Dermis blood vessel endothelial cell (primary cell): ENCODE measurements at places on chromosomes 4 and X. TPM values are rescaled to one million over a fixed set of nuclear protein-coding genes. Genes with fewer than 3 reads are reported as not detected.

NBDY gene
- total RNA-seq, result 5.3 and 6.2 TPM in 2 replicates

ODAPH gene
- total RNA-seq, result not detected in 2 replicates

USP38 gene
- 44.1 and 44.3 TPM in 2 replicates for total RNA-seq

ADH7 gene
- total RNA-seq, result not detected in 2 replicates

DGKK gene
- not detected in 2 replicates for total RNA-seq

TIGD2 gene
- 3.7 and 5.7 TPM in 2 replicates for total RNA-seq

ZBTB49 gene
- total RNA-seq, result 4.0 and 4.1 TPM in 2 replicates

RAB40A gene
- total RNA-seq, result 0.05 TPM in 1 of 2 replicates, not detected in the other

GAGE2A gene
- not detected in 2 replicates for total RNA-seq

STAP1 gene
- not detected in 2 replicates for total RNA-seq

CMC4 gene
- 11.7 and 16.3 TPM in 2 replicates for total RNA-seq

C4orf17 gene
- total RNA-seq, result not detected in 2 replicates

ZNF185 gene
- total RNA-seq, result 5.3 and 15.5 TPM in 2 replicates

GYG2 gene
- total RNA-seq, result 0.23 and 0.68 TPM in 2 replicates

SPON2 gene
- 0.65 and 1.5 TPM in 2 replicates for total RNA-seq

TLR3 gene
- total RNA-seq, result 2.4 and 7.1 TPM in 2 replicates

SYP gene
- 0.14 and 0.34 TPM in 2 replicates for total RNA-seq

ING2 gene
- total RNA-seq, result 4.3 and 7.7 TPM in 2 replicates

COX7B2 gene
- not detected in 2 replicates for total RNA-seq

TBX22 gene
- total RNA-seq, result not detected in 2 replicates

GC gene
- total RNA-seq, result 0.05 TPM in 1 of 2 replicates, not detected in the other

PDGFC gene
- total RNA-seq, result 27.1 and 47.3 TPM in 2 replicates

VCX2 gene
- not detected in 2 replicates for total RNA-seq

F8A3 gene
- 1.7 and 2.7 TPM in 2 replicates for total RNA-seq

USP9X gene
- 94.6 and 183 TPM in 2 replicates for total RNA-seq

FRMD7 gene
- not detected in 2 replicates for total RNA-seq

RAB41 gene
- total RNA-seq, result not detected in 2 replicates

IQCM gene
- not detected in 2 replicates for total RNA-seq

SMR3A gene
- not detected in 2 replicates for total RNA-seq

P2RY10 gene
- total RNA-seq, result not detected in 2 replicates

TRAPPC2 gene
- total RNA-seq, result 11.9 and 17.9 TPM in 2 replicates

SPINK2 gene
- not detected in 2 replicates for total RNA-seq

CPE gene
- total RNA-seq, result 1.0 and 1.1 TPM in 2 replicates

LANCL3 gene
- 0.34 and 0.51 TPM in 2 replicates for total RNA-seq

GK gene
- 1.7 and 3.7 TPM in 2 replicates for total RNA-seq

MSMO1 gene
- 127 and 144 TPM in 2 replicates for total RNA-seq

TEC gene
- 1.7 and 1.9 TPM in 2 replicates for total RNA-seq

MSX1 gene
- 3.7 and 9.0 TPM in 2 replicates for total RNA-seq

USP51 gene
- total RNA-seq, result 1.2 and 1.9 TPM in 2 replicates

MTTP gene
- 0.23 TPM in 1 of 2 replicates, not detected in the other for total RNA-seq

LRP2BP gene
- 0.34 and 0.93 TPM in 2 replicates for total RNA-seq

ESX1 gene
- total RNA-seq, result not detected in 2 replicates
